ENCODE measurements at places on chromosomes 5 and 9. TPM values are rescaled to one million over a fixed set of nuclear protein-coding genes. Genes with fewer than 3 reads are reported as not detected.

GRCh38 chr9:125812403-125812802 is 65.2 kb downstream of the PBX3 start:
- DNase-seq, result no peak

- DNase-seq, result no peak
These were observed 20.3 kb downstream of the CAMSAP1 start for GRCh38 chr9:135887021-135887507.

DNA sequence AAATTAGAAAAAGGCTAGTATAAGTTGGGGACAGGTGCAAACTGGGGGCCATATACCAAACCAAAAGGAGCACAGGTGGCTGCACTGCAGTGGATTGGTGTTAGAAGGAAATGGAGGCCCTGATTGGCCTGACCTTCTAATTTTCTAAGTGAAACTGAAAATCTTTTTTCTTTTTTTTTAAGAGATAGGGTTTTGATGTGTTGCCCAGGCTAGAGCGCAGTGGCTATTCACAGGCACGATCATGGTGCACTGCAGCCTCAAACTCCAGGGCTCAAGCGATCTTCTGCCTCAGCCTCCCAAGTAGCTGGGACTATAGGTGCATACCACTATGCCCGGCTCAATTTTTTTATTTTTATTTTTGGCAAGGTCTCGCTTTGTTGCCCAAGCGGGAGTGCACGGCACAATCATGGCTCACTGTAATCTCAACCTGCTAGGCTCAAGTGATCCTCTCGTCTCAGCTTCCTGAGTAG is 9.8 kb upstream of the CCDC69 start:
- DNase-seq, result peak; percentile 90

DNA sequence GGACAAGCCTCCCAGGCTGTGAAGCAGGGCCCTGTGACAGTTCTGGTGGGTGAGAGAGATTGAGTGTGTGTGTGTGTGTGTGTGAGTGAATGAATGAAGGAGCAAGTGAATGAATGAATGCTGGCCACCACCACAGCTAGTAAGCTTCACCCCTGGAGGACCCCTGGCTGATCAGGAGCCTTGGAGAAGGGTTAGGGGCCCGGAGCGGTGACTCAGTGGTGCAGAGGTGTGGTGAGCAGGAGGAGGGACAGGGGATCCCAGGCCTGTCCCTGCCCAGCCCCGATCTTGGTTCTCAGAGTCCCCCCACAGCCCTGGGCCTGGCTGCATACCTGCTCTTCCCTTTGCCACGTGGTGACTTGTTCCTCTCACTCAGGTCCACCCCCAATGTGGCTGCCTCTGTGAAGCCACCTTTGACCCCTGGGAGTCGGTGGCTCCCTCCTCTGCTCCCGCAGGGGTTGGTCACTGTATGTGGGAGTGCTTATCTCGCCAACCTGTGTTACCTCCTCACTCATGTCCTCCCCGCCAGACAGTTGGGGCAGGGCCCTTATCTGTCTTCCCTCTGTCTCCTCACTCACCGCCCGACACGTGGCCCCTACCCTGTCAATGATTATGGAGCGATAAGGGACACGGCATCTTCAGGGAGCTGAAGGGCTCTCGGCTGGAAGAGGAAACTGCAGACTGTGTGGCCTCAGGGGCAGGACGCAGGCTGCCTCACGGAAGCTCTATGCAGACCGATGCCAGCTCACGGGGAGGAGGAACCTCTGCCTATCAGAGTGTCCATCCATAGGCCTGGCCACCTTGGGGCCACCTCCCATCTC is 99.9 kb upstream of the PITX1 start:
- DNase-seq, result no peak

DNA sequence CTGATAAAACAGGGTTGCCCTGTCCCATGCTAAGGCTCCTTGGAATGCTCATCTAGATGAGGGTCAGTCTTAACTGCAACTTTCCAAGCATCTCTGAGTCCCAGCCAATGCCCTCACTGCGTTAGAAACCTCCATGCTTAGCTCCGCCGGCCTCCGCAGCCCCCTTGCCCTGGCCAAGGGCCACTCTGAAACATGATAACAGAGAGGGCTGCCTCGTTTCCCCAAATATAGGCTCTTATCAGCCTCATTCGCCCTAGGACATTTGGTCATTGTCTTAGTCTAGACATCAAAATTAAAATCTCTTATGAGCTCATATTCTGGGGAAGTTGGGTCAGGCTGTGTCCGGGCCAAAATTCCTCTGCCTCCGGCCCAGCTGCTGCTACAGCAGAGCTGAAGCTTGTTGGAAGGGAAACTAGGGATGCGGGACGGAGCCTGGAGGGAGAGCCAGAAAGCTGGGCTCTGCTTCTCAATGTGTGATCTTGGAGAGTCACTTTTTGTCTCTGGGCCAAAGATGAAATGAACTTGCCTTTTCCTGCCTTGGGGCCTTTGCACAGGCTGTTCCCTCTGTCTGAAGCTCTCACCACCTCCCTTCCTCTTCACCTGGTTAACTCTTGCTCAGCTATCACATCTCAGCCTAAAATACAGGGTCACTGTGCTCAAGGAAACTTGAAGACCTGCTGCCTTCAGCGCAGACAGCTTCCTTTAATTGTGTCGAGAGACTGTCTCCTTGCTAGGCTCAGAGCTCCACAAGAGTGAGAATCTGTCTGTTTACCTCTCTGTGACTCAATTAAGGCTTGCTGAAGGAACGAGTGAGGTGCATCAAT is 191.3 kb downstream of the RGS3 start:
- DNase-seq, result no peak

GRCh38 chr5:80736730-80737129 is 81.9 kb upstream of the DHFR start:
- DNase-seq, result no peak

DNA sequence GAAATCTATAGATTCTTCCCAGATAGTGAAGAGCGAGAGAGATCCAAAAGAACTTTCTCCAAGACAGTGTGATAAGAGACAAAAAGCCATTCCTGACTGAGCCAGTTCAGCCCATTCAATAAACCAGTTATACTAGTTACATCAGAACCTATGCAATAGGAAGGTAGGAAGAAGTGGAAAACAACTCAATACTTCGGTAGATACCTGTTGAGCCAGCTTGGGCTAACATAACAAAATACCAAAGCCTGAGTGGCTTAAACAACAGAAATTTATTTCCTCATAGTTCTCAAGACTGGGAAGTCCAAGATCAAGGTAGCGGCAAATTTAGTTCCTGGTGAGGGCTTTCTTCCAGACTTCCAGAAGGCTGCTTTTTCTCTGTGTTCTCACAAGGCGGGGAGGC is 214.5 kb upstream of the GRAMD2B start:
- DNase-seq, result no peak

DNA sequence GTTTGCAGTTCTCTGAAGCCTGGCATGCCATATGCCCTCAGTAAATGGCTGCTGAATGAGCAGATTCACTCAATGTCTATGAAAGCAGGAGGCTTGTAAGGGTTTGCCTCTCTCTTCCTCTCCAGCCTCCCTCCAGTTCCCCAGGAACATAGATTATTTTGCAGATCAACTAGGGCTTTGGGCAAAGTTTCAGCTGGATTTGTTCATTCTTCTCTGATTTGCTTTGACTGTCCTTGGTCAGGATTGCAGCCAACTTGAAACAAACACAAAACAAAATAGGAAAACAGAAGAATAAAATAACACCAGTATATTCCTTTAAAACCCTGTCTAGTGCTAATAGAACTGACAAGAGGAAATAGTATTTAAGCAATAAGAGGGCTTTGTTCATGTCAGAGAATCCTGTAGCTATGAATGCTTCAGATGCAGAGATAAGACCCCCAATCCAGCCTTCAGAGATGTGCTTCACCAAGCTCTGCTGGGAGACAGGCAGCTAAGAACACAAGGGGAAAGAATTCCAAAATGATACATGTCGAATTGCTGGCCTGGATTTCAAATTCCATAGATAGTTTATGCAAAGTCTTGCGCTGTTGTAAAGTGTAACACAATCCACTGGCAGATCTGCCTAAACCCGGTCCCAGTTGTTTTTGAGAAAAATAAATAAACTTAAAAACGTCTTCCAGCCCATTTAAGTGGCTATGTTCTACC is 174.3 kb downstream of the PAPPA start:
- no peak for DNase-seq

GTF2H2C gene
- 48.8 TPM for total RNA-seq

PCDHAC2 gene
- total RNA-seq, result not detected

TMC1 gene
- not detected for total RNA-seq
